ENCODE measurements at places on chromosomes 1 and 21. TPM values are rescaled to one million over a fixed set of nuclear protein-coding genes. Genes with fewer than 3 reads are reported as not detected.

ADCY10 gene
- total RNA-seq, result under 0.01 TPM

CNR2 gene
- total RNA-seq, result not detected

DNAH14 gene
- 34.0 TPM for total RNA-seq

PLA2G4A gene
- total RNA-seq, result 26.8 TPM

TRIM67 gene
- total RNA-seq, result not detected

MYOG gene
- total RNA-seq, result not detected

COL6A1 gene
- 822 TPM for total RNA-seq

SYNC gene
- total RNA-seq, result 44.3 TPM

GPR3 gene
- 0.37 TPM for total RNA-seq

CHAF1B gene
- total RNA-seq, result 2.5 TPM

SPRR2F gene
- total RNA-seq, result not detected
